Stimulated activated naive CD4-positive, alpha-beta T cell treated with Interleukin-2 at 50 U/mL for 16 hours (primary cell): ENCODE measurements at places on chromosomes 12 and 14.

- DNase-seq, result no peak
These were observed 39.2 kb downstream of the ATG14 start for GRCh38 chr14:55372423-55372822.

GRCh38 chr12:82765971-82766705 is 79.4 kb downstream of the TMTC2 start:
- no peak for DNase-seq

DNA sequence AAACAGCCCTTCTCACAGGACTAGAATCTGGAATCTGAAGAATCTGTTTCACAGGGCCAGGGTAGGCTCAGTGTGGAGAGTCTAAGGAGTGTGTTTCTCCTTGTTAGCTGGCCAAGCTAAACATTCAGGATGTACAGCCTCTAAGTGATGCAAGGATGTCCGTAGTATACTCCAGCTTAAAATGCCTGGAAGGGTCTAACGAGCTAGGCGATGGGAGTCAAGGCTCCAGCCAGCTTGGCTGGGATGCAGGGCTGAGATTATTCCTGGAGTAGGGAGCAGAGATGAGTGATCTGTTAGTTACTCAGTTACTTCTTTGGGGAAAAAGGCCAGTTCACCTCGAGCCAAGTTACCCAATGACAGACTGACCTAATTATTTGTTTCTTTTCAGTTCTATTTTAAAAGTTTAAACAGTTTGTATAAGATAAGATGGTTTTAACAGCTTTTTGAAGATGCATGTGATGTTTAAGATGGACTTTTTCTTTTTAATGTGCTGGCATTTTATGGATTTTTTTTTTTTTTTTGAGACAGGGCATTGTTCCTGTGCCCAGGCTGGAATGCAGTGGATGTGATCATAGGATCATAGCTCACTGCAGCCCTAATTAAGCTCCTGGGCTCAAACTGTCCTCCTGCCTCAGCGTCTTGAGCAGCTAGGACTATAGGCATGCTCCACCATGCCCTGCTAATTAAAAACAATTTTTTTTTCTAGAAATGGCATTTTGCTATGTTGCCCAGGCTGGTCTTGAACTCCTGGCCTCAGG is 41.1 kb downstream of the SYNE2 start:
- DNase-seq, result no peak

- DNase-seq, result no peak
These were observed 138.8 kb downstream of the GLT1D1 start for GRCh38 chr12:128992116-128992515.

GRCh38 chr12:70576341-70577282 is 60.6 kb downstream of the PTPRB start:
- DNase-seq, result no peak

DNA sequence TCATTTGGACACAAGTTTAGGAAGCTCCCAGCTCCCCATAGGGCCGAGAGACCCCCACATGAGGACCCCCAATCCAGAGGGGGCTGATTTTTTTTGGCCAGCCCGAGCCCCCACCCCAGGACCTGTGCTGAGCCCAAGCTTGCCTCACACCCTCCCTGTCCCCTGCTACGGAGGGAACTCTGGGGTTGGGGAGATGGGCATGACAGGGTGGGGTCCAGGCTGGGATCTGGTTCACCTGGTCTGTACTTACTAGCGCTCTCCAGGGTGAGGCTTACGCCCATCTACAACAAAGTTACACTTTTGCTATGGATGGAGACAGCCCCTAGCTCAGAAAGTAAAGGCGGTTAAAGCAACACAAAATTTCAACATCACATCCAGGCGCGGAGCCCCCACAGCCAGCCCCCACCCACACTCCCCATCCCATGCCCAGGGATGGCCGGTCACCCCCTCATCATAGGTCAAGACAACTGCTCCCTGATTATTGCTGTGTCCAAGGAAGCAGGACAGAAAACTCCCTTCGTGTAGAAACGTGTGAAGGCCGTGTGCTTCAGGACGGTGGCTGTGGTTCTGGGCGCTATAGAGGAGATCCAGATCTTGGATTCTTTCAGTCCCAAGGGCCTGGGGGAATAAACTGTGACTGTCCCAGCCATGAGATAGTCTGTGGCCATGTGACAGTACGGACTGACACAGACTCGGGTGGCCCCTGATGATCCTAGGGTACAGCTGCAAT is 10.7 kb downstream of the SLC25A29 start:
- DNase-seq, result no peak

DNA sequence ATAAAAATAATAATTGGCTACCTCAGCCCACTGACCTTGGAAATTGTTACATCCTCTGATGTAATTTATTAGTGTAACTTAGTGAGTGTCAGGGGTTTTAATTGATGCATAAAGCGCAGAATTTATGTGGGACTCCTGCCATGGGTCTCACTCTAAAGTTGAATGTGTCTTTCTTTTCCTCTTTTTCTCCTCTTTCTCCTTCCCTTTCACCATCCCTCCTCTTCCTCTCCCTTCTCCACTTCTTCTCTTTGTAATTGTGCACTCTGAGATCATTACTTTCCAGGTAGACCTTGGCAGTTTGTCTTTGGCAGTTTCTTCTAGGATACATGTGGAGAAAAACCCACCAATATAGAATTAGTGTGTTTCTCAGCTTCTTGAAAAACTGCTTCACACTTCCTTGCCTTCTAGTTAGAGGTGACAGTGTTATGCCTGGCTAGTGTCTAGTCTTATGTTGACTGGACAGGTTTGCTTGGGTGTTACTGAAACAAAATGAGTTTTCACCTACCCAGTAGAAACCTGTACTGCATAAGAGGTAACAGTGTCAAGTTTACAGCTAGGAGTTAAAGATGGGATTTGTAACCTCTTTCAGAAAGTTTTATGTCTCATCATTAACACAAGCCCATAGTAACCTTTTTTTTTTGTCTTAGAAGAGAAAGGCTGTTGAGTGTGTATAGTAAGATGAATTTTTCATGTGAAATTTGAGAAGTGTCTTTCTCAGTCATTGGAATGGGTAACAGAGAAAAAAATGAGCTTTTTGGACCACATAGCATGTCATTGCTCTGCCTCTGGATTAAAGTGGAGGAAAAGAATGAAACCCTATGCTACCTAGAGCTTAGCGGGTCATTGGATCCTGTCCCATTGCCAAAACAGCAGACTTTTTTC is 18.6 kb downstream of the PELI2 start:
- DNase-seq, result no peak

DNA sequence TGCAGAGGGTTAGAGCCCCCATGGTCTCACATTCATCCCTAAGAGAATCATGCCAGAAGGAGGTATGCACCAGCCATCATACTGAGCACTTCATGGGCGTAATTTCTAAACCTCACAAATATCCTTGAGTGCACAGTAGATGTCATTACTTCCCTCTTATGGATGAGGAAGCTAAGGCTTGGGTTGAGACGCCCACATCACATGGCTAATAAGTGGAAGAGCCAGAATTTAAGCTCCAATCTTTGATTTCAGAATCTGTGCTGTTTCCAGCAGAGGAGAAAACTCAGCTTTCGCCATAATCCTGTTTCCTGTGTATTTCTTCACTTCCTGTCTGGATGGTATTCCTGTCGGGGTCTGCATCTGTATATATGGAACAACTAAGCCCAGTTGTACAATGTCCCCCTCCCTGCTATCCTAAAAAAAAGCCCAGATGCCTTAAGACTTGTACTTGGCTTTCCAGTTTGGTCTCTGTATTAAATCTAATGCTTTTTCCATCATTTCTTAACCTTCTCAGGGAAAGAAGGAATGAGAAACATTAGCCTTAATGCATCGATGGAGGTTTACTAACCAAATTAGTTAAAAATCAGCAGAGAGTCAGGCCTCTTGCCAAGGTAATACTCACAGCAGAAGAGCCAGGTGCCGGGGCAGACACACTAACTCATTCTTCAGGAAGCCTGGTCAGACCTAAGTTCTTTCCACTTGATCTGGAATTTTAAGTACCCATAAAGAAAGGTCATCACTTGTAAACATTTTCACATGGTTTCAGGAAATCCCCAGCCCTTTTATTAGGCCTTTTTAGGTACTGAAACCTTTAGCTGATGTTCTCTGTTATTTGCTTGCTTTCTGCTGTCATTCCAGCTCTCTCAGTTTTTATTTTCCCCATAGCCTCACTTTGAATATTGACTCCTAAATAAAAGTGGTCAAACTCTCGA is 5.3 kb downstream of the ISCU start:
- DNase-seq, result no peak
